Central memory CD8-positive, alpha-beta T cell (primary cell): ENCODE measurements at places on chromosomes 4 and X.
A peak's percentile ranks its signal among the peaks of the same experiment; 100 is the strongest.

- DNase-seq: no peak
Observed at GRCh38 chr4:183200453-183200852, 101.4 kb downstream of the WWC2 start.

DNA sequence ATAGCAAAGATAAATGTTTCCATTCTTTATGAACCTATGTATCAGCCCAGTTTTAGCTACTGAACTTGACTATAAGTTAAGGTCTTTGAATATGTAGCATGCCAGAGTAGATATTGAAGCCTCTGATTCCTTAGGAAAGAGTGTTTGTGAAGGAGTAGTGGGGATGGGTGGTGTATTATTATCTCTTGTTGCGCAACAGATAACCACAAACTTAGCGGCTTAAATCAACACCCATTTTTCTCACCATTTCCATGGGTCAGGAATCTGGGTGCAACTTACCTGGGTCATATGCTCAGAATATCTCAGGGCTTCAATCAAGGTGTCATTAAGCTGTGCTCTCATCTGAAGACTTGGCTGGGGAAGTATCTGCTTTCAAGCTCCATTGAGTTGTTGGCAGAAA is 251.4 kb upstream of the PUDP start:
- no peak for DNase-seq

DNA sequence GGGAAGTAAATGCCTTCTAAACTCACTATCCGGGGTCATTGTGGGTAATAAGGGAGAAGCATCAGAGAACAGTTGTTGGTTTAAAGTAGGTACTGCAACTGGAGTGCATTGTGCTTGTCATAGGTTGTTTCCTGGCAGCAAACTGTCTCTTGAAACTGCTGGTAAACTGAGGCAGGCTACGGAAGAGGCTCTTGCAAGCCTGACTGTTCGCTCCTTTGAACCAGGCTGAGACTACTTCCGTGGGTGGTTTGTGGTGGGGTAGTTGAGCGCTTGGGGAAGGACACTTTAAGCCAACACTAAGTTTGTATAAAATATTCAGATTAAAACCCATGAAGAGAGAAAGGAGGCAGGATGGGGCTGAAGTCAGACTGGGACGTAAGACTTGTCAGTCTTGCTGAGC is 45.2 kb upstream of the WDR1 start:
- DNase-seq: no peak

DNA sequence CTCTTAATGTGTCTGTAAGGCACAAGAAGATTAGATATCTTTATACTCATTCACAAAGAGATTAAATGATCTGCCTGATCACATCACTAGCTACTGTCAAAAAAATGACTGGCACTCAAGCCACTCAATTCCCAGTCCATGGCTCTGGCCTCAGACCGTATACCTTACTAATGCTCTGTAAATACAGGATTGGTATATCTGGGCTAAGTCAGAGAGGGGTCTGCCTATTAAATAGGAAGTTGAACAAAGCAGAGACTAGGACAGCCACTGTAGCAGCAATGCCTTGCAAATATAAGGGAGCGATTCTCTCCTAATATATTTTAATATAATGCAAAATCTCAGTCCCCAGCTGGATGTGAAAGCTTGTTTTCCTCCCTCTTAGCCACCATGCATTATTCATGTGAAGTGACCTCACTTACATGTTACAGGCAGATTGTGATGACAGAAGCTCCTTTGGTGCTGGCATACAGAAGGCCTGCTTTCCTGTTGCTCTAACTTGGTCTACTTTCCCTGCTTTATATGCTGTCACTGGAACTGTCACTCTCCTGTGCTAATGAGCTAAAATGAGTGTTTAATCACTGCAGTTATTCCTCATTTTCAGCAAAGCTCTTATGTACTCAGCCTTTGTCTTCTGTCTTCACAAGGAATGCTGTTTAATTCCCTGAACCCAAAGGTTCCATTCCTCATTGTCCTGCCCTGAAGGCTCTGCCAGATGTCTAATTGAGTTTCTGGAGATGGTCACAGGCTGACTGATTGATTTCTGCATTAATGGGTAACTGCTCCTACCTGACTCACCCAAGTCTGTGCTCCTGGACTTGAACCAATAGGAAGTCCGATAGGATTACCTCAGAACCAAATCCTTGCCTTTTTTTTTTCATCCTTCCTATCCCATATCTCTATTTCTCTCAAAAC is 578.2 kb downstream of the KLHL13 start:
- DNase-seq: no peak

- DNase-seq: peak; percentile 29
Observed at GRCh38 chrX:68732906-68733493, 85.5 kb downstream of the STARD8 start.

GRCh38 chr4:167883266-167883665 is 209.1 kb upstream of the ANXA10 start:
- DNase-seq: no peak

DNA sequence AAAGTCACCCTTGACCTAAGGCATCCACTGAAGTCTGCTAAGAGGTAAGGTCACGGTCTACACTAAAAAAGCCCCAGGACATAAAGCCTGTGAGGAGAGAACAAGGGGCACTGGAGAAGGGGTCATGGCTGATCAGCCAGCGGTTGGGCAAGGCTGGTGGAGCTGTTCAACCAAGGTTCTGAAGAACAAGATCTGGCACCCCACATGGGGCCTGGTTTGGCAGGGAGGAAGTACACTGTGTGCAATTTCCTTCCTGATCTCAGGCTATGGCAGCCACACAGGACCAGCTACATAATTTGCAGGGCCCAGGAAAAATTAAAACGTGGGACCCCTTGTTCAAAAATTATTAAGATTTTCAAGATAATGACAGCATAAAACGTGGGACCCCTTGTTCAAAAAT is 14.1 kb upstream of the BRS3 start:
- DNase-seq: no peak

DNA sequence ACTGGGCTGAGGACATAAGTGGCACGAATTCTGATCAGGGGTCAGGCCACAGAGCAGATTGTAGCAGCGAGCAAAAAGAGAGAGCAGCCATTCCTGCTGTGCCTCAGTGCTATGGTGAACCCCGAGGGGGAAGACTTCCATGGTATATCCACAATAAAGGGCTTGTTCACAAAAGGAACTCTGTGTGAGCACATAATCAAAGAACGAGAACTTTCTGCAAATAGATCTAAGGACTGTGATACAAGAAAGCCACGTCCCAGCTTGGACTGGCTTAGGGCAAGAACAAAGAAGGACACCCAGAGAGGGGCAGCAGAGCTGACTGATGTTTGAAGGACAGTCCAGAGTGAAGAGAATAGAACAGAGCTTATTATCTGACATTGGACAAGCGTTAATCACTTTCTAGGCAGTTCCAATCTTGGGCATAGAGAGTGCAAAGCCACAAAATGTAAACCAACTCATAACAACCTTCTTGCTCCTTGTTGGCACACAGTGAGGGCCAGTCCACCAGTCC is 24.0 kb downstream of the PPEF2 start:
- DNase-seq: no peak

DNA sequence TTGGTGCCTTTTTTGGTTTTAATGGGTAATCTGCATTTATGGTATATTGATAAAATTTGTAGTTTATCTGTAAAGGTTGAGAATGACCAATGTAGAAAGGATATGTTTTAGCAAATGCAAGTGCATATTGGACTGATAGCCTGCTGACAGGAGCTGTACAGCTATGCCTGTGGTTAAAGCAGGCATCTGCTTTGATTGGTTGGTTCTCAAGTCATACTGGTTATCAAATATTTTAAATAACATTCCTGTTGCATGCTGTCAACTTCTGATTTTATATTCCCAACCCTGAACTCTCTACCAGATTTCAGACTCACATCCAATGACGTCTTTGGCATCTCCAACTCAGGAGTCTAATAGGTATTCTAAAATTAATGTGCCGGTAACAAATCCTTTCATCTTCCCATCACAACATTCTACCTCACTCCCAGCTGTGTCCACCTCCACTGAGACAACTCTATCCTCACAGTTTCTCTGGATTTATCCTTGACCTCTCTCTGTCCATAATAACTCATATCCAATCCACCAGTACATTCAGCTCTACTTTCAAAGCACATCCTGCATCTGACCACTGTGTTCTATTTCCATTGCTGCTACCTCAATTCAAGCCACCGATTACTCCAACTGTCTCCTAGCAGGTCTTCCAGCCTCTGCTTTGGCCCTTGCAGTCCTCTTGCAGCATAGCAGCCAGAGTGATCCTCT is 125.7 kb downstream of the CAMK2D start:
- DNase-seq: no peak

GRCh38 chrX:8586953-8587352 is 122.3 kb downstream of the VCX3B start:
- no peak for DNase-seq

- DNase-seq: no peak
Observed at GRCh38 chr4:39068907-39069306, 6.9 kb downstream of the KLHL5 start.

GRCh38 chrX:104482757-104483156 is 83.2 kb upstream of the IL1RAPL2 start:
- DNase-seq: no peak

DNA sequence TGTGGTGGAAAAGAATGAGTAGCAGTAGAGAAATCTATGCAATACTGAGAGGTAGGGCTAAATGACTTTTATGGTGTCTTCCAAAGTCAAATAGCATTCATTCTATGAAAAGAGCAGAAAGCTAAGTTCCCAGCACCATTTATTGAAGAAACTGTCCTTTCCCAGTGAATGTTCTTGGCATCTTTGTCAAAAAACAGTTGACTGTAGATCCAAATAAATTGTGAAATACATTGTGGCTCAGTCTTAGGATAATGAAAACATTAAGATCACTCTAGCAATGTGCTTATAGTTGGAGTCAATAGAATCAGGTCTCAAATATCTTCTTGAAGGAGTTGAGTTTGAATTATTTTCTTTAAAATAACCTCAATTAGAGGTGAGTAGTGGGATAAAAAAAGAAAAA is 19.4 kb downstream of the AREG start:
- no peak for DNase-seq

DNA sequence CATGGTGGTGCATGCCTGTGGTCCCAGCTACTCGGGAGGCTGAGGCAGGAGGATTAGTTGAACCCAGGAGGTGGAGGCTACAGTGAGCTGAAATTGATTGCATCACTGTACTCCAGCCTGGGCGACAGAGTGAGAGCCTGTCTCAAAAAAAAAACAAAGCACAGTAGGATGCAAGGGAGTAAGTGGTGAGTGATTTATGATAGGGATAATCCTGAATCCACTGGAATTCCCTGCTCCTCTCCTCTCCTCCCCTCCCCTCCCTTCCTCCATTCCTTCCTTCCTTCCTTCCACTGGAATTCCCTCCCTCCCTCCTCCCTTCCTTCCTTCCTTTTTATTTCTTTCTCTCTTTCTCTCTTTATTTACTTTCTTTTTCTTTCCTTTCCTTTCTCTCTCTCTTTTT is 40.9 kb upstream of the NKRF start:
- DNase-seq: no peak

GRCh38 chr4:140258476-140258875 is 104.5 kb upstream of the MAML3 start:
- no peak for DNase-seq

DNA sequence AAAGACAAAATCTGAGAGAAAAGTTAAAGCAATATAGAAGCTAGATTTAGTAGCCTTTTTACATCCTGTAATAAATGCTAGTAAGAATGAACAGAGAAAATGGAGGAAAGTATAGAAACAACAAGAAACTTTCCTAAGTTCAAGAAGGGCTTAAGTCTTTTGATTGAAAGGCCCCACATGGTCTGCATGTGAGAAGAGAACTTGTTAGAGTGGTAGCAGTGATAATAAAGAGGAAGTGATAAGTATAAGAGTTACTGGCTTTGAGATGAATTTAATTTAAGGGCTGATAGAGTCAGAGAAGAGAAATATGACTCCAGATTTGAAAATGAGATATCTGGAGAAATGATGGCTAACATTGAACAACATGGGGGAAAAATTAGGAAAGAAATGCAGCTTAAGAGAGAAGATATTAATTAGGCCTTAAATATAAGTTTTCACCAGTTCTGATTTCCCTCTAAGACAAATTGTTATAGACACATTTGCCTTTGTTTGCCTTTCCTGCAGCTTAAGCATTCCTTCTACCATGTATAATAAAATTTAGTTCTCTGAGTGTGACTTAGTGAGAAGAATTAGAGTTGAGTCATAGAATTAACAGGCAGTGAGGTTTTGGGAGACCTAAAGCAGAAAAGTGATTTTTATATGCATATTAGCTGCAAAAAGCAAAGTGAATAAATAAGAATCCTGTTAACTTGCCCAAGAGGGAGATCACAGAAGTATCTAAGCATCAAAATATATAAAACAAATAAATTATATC is 18.4 kb downstream of the ZFX start:
- no peak for DNase-seq

DNA sequence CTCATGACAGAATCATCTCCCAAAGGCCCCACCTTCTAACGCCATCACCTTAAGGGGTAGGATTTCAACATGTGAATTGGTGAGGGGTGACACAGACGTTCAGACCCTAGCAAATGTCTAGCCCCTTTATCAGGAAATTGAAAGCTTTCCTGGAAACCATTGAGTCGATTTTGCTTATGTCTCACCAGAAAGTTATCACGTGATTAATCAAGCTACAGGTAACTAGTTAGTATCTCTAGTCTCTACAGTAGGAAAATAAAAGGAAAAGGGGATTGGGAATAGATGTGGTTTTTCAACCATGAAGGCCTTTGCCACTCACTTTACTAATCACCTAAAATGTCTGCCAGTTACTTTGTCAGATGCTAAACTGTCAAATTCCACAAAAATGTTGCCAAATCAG is 1133.0 kb downstream of the PDHA2 start:
- no peak for DNase-seq

DNA sequence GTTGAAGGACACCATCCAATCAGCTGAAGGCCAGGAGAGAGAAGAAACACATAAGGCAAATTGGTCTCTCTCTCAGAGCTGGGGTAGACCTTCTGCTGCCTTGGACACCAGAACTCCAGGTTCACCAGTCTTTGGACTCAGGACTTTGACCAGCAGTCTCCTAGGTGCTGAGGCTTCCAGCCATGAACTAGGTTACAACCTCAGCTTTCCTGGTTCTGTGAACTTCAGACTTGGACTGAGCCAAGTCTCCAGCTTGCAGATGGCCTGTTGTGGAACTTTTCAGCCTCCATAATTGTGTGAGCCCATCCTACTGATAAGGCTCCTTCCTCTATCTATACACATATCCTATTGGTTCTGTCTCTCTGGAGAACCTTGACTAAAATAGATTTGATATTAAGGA is 20.6 kb upstream of the BBS12 start:
- DNase-seq: no peak

GRCh38 chrX:86237482-86237881 is 89.2 kb downstream of the DACH2 start:
- no peak for DNase-seq

DNA sequence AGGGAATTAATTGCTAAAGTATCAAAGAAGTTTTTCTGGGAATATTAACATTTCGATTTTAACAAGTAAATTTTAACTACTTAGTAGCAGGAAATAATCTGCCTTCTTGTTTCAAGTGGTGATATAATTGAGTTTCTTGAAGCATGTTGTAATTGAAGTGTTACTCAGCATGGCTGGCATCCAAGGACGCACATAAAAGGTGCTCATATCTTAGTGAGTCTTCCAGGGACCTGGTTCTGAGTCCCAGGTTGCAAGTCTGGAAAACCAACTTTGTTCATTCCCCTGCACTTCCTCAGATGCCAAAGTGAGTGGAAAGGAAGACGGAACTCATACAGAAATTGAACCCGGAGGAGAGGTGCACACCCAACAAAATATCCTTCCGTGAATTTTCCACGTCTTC is 399.6 kb downstream of the NLGN4X start:
- DNase-seq: no peak
